ENCODE measurements at places on chromosomes 4 and X.

DNA sequence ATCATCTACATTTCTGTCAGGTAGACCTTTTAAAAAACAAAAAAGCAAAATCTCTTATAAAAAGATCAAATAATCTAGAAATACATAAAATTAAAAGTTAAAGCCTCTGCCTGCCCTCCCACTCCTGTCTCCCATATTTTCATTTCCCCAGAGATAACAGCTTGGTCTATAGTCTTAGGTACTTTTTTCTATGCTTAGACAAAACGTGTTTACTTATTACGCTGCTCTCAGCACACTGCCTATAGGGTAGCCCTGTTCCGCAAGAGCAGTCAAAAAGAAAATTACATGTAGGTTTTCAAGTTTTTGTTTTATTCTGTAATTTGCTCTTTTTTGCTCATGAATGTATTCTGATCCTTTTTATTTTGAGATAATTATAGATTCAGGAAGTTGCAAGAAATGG is 73.3 kb downstream of the TAF1 start:
- ATAC-seq = no peak

GRCh38 chr4:138835832-138836533 is 179.6 kb upstream of the NOCT start:
- ATAC-seq = no peak

- ATAC-seq = peak; percentile 97
Observed at GRCh38 chrX:73916931-73917667, 354.1 kb downstream of the CHIC1 start.

DNA sequence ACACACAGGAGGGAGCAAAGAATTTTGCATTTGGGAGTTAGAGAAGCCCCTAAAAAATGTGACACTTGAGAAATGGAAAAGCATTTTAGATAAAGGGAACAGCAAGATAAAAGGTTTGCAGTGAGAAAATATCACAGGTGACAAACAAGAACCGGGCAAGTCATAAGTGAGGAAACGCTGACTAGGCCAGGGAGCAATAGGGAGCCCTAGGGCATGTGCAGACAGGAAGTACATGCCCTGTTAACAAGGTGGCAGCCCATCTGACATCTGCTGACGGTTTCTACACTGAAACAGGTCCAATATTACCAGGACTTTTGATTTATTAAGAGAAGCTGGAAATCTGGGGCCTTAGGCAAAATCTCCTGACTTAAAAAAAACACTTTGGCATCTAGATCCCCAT is 4.0 kb upstream of the IL13RA1 start:
- no peak for ATAC-seq

DNA sequence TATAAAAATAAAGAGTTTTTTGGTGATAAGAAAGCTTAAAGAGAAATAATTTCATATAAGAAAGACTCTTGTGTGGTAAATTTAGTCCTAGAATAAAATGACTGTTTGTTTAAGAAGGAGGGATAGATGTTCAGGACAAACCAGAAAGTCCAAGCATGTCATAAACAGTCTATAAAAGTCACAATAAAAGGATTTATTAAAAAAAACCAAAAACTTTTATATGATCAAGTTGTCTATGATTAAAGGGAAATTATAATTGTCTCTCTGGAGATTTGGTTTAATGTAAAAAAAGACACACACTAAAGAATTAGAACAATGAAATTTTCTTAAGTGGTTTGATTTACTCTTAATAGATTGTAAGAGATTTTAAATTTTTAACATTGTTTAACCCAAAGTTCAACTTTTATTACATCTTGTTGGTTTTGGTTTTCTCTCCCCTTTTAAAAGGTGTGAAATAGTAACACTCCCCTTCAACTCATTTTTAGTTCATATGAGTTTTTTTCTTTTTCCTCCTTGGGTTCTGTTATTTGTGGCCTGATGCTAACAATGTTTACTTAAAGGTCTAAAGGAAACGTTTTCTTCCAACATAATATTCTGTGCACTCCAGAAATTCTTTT is 89.7 kb downstream of the PDHA2 start:
- no peak for ATAC-seq
